ENCODE measurements at places on chromosomes 16 and 17.
A peak's percentile ranks its signal among the peaks of the same experiment; 100 is the strongest.

DNA sequence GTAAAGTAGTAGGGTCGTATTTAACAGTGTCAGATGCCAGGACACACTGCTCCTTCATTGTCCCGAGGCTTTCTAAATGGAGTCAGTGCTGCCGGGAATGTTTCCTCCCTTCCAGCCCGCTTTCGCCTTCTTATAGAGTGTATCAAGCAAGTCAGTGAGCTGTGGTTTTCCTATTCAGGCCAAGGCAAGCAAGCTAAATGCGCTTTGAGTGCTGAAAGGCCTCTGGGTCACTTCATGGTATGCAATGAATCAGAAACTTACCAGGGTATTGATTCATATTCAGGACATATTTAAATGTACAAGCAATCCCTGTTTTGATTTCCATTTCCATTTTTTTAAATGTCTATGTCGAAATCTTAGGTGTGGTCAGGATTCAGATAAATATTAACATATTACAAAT, 327.9 kb upstream of the SOX9 start:
- no peak overlapping the region for H3K27ac ChIP-seq
- no peaks in the 10 kb centered on the region for H3K27me3 ChIP-seq
- no peak overlapping the region for H3K4me3 ChIP-seq
- no peaks in the 10 kb centered on the region for H3K36me3 ChIP-seq
- H3K4me1 ChIP-seq = no peaks in the 10 kb centered on the region

DNA sequence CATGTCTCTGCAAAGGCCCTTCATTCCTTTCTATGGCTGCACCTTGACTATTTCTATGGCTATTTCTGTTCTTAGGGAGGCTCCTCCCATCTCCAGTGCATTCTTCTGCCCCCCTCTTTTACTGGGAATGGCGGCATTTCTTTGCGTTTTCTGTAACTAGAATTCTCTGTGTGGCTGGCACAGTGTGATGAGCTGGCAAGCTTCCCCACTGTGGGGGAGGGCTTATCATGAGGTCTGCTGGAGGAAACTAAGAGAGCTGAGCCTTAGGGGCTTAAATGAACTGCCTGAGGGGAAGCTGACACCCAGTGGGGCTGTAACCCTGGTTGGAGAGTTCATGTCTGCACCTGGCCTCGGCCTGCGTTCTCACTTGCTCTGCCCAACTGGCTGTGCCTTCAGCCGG, 1.5 kb upstream of the CARD14 start:
- peak; percentile 41 for DNase-seq
- no peak overlapping the region for H3K27ac ChIP-seq

DNA sequence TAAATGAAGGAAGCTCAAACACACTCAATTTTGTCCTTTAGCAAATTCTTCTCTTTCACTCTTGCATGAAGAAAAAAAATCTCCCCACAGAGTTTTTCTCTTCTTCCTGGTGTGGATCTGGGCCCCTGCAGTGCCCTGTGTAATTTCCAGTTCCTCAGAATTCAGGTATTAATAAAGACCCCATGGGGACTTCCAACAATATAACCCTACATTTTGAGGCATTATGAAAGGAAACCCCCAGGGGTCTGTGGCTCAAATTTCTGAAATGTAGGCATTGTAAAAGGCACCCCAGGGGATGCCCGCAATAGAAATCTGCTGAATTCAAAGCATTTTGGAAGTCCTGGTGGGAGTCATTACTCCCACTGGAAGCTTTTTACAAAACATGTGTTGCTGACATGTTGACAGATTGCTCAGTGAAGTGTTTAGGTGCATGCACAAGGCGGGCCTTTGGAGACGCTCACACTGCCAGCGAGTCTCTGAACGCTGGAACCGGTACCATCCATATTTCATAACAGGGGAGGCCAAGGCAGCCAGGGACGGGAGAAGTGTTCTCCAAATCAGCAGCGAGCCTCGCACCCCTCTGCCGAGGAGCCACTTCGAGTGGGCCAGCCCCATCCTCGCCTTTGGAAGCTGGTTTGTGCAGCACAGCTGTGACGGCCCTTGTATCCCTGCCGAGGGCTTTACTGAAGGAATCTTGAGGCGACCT, 154.0 kb downstream of the ZNF423 start:
- peak; percentile 66 for DNase-seq
- no peaks in the 10 kb centered on the region for H3K27me3 ChIP-seq
- no peaks in the 10 kb centered on the region for H3K36me3 ChIP-seq
- no peak overlapping the region for H3K4me3 ChIP-seq

- no peak overlapping the region for H3K27ac ChIP-seq
- H3K27me3 ChIP-seq = no peaks in the 10 kb centered on the region
- H3K4me3 ChIP-seq = no peak overlapping the region
These were observed 118.4 kb upstream of the HSBP1 start for GRCh38 chr16:83689385-83689831.

DNA sequence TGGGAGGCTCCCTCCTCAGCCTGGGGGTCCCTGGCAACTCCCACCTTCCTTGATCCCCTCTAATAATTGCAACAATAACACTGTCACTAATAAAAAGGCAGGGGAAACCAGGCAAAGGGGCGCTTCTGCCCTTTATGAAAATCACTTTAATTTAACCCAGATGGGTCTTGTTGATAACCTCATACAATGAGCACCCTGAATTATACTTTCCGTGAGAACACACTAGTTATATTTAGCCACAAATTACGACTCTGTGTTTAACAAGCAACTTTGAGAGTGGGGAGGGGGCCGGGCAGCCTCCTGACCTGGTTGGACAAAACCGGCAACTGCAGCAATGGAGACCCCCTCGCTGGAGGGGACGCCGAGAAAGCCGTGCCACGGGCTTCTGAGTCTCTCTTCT, 5.7 kb upstream of the BAHCC1 start:
- no peak for DNase-seq
- no peaks in the 10 kb centered on the region for H3K36me3 ChIP-seq
- H3K27me3 ChIP-seq = no peaks in the 10 kb centered on the region
- no peak overlapping the region for H3K4me3 ChIP-seq
- peaks cover 75% of the 10 kb centered on the region for H3K4me1 ChIP-seq

DNA sequence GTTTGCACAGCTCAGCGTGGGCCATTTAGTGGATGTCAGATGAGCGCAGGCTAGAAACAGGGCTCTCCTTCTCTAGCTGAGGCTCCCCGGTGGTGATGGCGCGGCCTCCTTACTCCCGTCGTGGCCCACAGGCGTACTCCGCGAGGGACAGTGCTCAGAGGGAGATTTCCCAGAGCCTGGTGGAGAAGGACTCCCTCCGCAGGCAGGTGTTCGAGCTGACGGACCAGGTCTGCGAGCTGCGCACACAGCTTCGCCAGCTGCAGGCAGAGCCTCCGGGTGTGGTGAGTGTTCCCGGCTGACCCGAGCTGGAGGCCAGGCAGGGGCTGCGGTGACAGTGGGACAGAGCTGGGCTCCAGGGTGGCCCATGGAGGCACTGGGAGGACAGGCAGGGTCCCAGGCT, 21.4 kb downstream of the CARD14 start:
- no peaks in the 10 kb centered on the region for H3K27me3 ChIP-seq
- DNase-seq = no peak
- H3K27ac ChIP-seq = no peak overlapping the region
- H3K36me3 ChIP-seq = no peaks in the 10 kb centered on the region
- H3K4me3 ChIP-seq = no peak overlapping the region

GRCh38 chr16:11494433-11494832, 92.3 kb downstream of the LITAF start:
- DNase-seq = no peak
- H3K27me3 ChIP-seq = no peaks in the 10 kb centered on the region
- H3K4me3 ChIP-seq = no peak overlapping the region
- peaks cover 19% of the 10 kb centered on the region for H3K4me1 ChIP-seq
- no peak overlapping the region for H3K27ac ChIP-seq

DNA sequence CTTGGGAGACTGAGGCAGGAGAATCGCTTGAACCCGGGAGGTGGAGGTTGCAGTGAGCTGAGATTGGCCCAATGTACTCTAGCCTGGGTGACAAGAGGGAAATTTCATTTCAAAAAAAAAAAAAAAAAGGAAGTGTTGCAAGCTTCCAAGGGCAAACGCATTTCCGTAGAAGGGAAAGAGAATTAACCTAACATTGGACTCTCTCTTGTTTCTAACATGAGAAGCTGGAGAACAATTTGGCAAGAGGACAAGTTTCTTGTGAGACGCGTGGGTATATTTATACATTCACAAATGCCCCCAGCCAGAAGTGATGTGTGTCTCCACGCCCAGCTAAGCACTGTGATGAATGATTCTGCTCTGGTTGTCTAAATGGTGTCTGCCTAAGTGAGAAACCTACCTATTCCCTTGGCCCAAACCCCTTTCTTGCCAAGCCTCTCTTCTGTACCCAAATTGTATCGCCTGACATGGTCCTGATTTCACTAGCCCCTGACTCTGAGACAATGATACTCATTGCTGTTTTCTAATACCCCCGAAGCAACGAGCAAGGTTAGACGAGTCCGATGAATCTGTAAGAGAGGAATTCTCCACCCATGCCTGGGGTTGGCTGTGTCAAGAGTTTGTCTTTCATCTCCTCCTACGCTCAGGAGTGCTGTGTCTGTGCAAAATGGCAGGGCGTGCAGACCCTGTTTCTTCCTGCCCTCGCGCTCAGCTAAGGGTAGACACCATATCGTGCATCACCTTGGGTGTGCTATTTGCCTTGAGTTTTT, 14.2 kb upstream of the ST6GALNAC2 start:
- no peak overlapping the region for H3K4me3 ChIP-seq
- no peaks in the 10 kb centered on the region for H3K36me3 ChIP-seq
- DNase-seq = no peak
- H3K27me3 ChIP-seq = no peaks in the 10 kb centered on the region

DNA sequence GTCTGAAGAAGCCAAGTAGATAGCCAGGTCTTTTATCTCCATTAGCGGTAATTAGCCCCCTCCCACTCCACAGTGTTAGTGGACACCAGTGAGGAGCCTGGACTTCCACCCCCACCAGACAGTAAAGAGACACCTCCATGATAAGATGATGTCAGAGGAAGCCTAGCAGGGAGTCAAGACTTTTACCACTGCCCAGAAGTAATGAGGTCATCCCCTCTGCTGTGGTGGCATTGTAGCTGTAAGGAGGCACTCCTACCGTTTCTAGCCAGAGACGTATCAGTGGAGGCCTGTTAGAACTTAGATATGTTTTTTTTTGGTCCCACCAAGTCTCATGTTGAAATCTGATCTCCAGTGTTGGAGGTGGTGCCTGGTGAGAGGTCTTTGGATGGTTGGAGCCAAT, 38.1 kb downstream of the PIK3R5 start:
- H3K27me3 ChIP-seq = no peaks in the 10 kb centered on the region
- H3K4me1 ChIP-seq = no peaks in the 10 kb centered on the region
- no peak for DNase-seq
- H3K27ac ChIP-seq = no peak overlapping the region

DNA sequence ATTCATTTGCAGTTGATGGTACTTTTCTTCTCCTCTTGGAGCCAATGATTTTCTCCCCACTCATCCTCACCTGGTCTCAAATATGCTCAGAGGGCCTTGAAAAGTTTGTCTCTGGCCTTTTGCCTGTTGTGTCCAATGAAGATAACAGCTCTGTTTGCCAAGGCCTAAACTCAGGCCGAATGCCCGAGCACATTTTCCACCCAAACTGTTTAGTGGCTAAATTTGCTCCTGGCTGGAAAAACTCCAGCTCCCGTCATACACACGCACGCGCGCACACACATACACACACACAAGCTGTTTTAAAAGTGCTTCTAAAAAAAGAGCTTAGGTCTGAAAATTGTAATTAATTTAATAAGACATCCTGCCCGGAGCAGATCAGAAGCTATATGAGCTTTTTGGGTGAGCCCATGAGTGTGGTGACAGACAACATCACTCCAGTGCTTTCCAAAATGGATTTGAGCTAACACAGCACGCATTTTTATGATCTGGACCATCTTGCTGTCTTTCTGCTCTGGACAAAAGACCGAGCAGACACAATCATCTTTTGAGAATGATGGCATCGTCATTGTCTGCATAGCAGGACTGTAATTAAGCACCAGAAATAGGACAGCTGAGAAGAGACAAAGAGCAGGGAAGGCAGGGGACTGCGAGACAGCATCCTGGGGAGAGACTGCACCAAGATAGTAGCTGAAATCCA, 48.9 kb downstream of the IRX6 start:
- no peak overlapping the region for H3K4me3 ChIP-seq
- H3K27ac ChIP-seq = no peak overlapping the region
- peaks cover 2% of the 10 kb centered on the region for H3K4me1 ChIP-seq
- no peaks in the 10 kb centered on the region for H3K36me3 ChIP-seq
- peaks cover 37% of the 10 kb centered on the region for H3K27me3 ChIP-seq

DNA sequence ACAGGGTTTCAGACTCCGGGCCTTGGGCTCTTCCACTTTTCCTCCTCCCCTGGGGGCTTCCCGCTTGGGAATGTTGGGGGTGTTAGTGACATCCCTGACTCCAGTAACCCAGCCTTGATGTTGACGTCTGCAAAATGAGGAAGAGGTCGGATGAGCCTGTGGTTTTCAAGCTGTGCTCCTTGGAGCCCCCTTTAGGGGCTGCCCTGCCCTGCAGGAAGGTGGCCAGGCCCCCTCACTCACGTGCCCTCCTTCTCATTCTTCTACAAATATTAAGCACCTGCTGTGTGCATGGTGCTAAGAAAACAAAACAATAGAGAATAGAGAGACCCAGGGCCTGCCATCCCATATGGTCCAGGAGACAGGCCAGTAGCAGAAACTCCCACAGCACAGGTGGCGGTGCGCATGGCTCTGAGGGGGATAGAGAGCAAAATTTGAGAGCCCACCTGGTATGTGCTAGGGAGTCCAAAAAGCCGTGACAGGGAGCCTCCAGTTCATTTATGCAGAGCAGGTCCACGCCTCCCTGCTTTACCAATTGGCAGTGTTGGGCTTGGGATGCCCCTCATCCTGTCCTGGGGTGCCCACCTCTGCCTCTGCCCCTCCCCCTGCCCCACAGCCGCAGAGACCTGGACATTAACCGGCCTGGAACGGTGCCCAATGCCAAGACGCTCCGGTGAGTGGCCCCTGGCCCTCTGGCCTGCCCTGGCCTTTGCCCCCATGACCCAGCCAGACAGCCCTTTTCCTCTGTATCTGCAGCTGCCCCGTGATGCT, 7.4 kb downstream of the NDRG4 start:
- DNase-seq = no peak
- no peak overlapping the region for H3K27ac ChIP-seq
- H3K4me3 ChIP-seq = no peak overlapping the region
- no peaks in the 10 kb centered on the region for H3K4me1 ChIP-seq

- no peaks in the 10 kb centered on the region for H3K27me3 ChIP-seq
- H3K4me3 ChIP-seq = no peak overlapping the region
- H3K27ac ChIP-seq = no peak overlapping the region
- no peak for DNase-seq
- no peaks in the 10 kb centered on the region for H3K4me1 ChIP-seq
These were observed 2.0 kb downstream of the ABCC12 start for GRCh38 chr16:48153774-48154173.
